ENCODE measurements at places on chromosomes 7 and 10.
A peak's percentile ranks its signal among the peaks of the same experiment; 100 is the strongest.

DNA sequence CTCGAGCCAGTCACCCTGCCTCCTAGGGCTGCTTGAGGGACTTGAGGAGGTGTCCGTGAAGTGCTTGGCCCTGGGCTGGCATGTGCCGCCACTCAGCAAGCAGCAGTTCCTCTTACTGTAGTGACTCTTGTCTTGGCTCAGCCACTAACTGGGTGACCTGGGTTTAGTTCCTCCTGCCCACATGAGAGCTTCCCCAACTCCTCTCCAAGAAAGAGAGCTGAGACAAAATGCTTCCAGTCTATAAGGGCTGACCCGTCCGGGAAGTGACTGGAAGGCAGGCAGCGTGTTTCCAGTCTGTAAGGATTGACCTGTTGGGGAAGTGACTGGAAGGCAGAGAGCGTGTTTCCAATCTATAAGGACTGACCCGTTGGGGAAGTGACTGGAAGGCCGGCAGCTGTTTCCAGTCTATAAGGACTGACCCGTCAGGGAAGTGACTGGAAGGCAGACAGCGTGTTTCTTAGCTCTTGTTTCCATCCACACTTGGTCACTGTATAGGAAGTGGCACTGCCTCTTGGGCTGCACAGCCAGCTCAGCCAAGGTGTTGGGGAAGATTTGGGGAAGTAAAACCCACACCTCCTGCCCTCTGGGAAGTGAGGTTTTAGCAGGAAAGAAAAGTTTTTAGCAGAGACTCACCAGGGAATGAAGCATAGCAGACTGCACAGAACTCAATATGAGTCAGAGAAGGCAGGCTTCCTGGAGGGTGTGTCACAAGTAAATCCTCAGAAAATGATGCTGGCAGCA, 53.3 kb upstream of the PPIF start:
- DNase-seq, result peak; percentile 11

DNA sequence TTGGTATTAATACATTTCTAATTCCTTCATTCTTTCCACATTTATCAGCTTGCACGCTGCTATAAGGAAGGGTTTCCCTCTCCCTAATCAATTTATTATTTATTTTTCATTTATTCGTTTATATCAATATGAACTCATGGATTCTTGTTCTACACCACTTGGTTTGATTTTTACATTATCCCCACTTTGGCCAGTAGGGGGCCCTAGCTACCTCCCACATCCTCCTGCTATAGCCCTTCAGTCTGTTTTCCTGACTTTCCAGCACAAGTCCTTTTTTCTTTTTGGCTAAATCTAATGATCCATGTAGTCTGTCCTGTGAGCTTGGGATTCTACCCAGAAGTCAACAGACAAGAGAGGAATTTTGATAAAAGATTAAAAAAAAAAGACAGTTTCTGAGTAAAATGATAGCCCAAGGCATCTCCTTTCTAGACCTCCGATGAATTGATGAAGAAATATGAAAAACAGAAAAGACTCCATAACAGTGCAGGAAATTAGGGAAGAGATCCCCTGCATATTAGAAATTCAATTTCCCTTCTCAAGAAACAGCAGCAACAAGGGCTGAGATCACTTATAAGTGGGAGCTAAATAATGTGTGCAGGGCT, 47.7 kb downstream of the LYZL2 start:
- no peak for DNase-seq

DNA sequence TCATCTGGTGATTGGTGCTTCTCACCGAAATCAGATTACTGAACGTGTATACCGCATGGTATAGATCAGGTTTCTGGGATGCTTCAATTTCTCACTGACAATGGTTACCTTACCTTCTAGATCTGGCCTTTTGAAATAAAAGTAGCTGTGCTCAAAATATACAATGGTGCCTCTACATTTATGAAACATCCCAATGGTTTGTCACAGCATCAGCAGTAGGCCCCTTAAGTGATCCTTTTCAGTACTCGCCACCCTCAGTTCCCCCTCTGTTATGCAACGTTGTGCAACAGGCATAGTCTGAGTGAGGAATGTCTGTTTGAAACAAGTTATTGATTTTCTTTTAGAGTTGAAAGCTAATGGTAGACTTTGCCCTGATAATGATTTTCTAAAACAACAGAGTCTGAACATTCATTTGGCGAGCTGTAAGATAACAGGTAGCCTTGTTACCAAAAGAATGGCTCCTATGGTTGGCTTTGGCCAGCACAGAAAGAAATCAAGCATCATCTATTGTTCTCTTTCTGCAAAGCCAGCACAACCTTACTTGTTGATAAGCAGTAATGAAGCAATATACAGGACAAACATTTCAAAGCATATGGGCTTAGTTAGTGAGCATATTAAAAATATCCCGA, 693.9 kb downstream of the PARD3 start:
- DNase-seq, result peak; percentile 1

DNA sequence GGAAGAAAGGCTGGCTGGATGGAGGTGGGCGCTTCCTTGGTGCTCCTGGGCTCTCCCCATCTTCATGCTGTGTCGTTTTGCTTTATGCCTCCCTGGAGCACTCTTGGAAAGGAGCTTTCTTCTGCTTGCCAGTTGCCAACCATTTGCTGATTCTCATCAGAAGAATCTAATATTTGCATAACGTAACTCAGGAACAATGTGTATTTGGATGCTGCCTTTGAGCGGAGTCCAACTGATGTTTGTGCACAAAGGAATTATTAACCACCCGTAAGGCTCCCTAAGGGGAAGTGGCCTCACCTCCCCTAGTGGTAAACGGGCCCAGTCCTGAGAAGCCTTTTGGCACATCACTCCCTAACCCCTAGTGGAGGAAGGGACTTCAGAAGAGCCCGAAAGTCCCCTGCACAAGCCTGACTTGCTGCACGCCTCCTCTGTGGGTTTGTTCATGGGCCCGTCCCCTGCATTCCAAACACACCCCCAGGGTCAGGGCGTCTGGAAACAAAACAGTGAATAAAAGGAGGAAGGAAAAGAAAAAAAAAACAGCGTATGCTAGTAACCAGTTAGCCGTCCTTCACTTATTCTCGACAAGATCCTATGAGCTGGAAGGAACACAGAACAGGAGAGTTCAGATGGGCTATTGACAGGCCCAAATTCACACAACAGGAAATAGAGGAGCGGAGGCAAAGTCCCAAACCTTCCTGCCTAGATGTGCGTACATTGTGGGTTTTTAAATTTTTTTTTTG, 602.2 kb downstream of the LRMDA start:
- DNase-seq, result no peak

GRCh38 chr7:114504586-114504985, 90.0 kb downstream of the FOXP2 start:
- no peak for DNase-seq

GRCh38 chr7:49102411-49102810, 178.1 kb downstream of the CDC14C start:
- no peak for DNase-seq
